ENCODE measurements at places on chromosomes 2 and 18. TPM values are rescaled to one million over a fixed set of nuclear protein-coding genes. Genes with fewer than 3 reads are reported as not detected.

The CTDSP1 gene
- 66.5 TPM for total RNA-seq

The HSBP1L1 gene
- 9.1 TPM for total RNA-seq

The TNS1 gene
- 29.8 TPM for total RNA-seq

The DSG1 gene
- not detected for total RNA-seq

The ABCB11 gene
- total RNA-seq = 0.05 TPM

The CFAP53 gene
- 0.27 TPM for total RNA-seq

The REG3A gene
- total RNA-seq = not detected

The EVA1A gene
- 78.1 TPM for total RNA-seq

All from mammary microvascular endothelial cell (primary cell).